Testis (tissue), 5 donors: ENCODE measurements at places on chromosomes 13 and 19. TPM values are rescaled to one million over a fixed set of nuclear protein-coding genes. Genes with fewer than 3 reads are reported as not detected.

GRCh38 chr13:73748404-73748803, 385.8 kb downstream of the KLF12 start:
- DNase-seq: no peak

- DNase-seq: peak; percentile 42
Observed at GRCh38 chr13:20901668-20902437, 693 bp downstream of the XPO4 start.

- DNase-seq: no peak
Observed at GRCh38 chr13:24180750-24181377, 20.3 kb downstream of the SPATA13 start.

DNA sequence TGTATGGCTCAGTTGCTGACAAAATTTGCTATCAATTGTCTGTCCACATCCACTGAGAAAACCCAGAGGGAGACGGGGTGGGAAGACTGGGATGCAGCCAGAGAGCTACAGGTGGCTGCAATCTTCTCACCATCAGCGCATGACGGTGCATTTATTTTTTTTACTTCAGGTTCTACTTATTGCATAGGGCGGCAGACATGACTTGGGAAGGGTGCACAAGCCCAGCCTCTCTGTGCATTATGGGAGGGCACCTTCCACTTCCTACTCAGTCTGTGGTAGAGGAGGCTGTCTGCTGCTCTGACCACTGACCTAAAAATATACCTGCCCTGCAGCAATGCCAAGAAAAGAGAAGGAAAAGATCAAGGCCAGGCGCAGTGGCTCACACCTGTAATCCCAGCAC, 73.1 kb downstream of the ABCC4 start:
- no peak for DNase-seq

DNA sequence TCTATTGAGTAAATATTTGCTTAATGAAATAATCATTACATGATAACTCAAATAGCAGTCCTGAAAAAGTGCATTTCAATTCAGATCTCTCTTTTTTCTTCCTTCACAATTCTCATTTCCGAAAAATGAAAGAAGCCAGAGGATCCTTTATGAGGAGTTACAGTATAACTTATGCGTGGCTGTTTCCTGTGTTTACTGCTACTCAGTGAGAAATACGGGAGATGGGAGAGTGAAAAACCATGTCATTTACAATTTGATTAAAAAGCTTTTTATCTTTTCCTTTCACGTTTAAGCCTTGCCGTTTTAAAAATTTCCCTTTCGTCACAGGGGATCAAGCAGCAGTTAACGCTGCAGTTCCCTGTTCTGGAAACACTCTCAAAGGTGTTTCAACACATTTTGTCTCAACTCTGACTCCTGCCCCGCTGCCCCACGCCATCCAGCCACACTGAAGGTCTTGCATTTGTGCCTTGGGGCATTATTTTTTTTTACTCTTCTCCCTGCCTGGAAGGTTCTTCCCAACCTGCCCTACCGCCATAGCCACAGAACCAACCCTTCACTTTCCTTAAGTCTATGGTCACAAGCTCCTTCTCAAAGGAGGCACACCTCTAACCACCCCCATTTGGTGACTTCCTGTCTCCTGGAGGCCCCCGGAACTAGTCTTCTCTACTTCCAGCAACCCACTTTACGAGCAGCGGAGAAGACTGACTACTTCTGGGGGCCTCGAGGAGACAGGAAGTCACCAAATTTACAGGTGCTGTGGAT, 17.0 kb downstream of the KL start:
- DNase-seq: peak; percentile 18

DNA sequence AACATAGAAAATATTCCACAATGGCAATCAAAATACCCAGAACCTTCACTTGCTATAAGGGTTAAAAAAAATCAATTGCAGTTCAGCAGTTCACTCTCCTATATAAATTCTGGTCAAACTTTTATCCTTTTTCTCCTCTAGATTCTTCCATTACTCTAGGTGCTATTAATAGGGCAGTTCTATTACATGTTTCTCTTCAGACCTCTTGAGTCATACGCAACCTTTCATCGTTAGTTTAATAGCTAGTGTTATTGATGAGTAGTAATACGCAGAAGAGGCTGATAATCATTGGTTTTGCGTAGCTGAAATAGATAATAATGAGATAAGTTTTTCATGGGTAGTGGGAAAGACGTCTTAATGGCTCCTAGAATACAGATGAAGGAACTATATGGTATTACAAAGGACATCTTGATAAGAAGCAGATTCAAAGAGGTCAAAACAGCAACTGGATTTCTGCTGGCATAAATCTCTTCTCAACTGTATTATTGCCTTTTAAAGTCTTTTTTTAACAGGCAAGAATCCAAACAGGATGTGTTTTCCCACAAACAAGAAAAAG, 118.3 kb upstream of the STARD13 start:
- DNase-seq: no peak

- no peak for DNase-seq
Observed at GRCh38 chr19:30351774-30352173, 20.4 kb upstream of the ZNF536 start.

- DNase-seq: no peak
Observed at GRCh38 chr13:64471916-64472315, 2758.2 kb downstream of the PCDH9 start.

DNA sequence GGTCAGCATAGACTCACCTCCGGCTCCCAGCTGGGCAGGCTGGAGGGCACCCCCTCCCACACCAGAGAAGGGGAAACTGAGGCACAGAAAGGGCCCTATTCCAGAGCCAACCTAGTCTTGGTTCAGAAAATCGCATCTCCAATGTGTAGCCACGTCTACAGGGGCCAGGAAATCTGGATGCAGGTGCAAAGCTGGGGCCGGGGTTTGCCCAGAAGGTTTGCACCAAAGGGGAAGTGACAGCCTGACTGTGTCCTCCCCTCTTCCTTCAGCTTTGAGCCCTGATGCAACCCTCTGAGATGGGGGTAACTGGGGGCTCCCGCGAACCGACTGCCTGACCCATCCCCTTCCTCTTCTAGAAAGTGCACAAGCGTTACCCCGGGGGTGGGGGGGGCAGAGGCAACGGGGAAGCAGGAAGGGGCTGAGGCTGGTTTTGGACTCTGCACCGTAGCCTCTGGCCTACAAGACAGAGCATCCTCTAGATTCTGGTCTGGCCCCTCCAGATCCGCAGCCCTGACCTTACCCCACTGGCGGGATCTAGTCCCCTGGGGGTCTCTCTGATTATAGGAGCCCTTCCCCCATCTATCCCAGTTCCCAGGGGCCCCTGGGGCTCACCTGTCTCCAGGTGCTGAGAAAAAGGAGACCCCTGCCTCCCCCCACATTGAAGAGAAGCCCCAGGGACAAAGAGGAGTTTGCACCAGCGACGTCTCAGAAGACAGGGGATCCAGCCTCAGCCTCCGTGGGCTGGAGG, 1.1 kb upstream of the ONECUT3 start:
- DNase-seq: no peak

DNA sequence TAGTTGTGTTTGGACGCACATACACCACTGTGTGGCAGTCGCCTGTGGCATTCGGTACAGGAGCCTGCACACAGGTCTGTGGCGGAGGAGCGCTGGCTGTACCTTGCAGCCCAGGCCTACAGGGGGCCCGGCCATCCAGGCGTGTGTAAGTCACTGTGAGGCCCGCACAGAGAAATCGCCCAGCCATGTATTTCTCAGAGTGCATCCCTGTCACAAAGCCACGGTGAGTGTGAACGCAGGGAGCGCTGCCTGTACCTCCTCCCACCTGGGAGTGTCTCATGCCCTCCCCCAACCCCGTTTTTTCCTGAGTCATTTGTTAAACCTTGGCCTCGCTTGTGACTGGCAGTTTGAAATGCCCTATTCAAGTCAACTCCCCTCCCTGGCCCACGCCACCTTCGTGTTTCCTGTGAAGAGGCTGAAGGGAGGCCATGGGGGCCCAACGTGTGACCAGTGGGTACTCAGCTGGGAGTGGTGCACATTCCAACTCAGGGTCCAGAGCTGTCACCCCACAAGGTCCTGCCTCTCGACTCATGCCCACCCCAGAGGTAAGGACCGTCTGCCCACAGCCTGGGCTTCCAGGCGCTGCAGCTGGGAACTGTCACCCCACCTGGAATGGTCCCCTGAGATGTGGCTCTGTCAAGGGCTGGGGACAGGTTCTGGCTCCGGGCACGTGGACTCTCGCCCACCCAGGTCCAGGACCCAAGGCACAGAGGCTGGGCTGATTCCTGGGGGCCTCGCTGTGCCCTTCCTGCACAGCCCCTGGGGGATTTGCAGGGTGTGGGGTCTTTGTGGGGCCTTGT, 11.6 kb upstream of the RASA3 start:
- DNase-seq: no peak

DNA sequence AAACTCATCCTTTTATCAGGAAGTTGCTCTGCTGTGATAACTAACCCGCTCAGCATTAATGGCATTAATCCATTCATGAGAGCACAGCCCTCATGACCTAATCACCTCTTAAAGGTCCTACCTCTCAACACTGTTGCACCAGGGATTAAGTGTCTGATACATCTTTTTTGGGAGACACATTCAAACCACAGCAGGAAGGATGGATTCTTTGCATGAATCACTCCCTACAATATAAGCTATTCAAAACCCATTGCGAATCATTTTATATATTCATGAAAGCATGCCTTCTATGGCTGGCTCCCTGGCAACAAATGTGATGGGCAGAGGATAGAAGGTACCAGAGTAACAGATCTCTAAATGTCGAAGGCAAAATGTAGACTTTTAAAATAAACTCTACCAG, 27.6 kb downstream of the ARL11 start:
- no peak for DNase-seq

DNA sequence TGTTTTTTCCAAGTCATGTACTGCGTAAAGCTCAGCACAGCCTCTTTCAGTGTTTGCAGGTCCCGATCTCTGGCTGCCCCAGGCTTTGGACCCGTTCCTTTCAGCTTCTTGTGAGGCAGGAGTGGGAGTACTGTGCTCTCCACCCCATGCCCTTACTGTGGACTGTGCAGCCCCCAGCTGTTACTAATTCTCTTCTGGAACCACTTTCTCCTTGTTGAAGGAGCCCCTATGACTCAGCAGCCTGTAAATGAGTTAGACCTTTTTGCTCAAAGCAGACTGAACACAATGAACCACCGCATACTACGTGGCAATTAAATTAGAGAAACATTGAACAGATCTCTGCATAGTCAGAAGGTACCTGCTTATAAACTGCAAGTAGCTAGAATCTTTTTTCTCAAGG, 39.0 kb downstream of the SERTM1 start:
- peak; percentile 30 for DNase-seq

- no peak for DNase-seq
Observed at GRCh38 chr19:40363069-40363468, 14.6 kb downstream of the PLD3 start.

GRCh38 chr13:33519561-33520467, 234.3 kb upstream of the STARD13 start:
- DNase-seq: no peak

GRCh38 chr13:73464758-73465616, 406.2 kb downstream of the KLF5 start:
- DNase-seq: no peak

DNA sequence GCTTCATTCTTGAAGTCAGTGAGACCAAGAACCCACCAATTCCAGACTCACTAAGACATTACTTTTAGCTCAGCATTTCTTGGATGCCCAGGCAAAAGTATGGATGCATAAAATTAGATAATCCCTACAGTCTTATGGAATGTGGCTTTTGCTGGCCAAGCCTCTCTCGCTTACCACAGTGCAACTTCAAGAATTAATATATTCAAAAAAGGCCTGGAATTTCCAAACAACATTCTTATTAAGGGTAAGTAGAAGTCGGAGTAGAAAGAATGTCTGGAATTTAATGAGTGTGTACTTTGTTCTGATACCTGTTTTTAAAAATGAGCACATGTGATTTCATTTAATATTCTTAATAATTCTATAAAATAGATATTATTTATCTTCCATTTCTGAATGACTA, 302.4 kb upstream of the TMTC4 start:
- no peak for DNase-seq

DNA sequence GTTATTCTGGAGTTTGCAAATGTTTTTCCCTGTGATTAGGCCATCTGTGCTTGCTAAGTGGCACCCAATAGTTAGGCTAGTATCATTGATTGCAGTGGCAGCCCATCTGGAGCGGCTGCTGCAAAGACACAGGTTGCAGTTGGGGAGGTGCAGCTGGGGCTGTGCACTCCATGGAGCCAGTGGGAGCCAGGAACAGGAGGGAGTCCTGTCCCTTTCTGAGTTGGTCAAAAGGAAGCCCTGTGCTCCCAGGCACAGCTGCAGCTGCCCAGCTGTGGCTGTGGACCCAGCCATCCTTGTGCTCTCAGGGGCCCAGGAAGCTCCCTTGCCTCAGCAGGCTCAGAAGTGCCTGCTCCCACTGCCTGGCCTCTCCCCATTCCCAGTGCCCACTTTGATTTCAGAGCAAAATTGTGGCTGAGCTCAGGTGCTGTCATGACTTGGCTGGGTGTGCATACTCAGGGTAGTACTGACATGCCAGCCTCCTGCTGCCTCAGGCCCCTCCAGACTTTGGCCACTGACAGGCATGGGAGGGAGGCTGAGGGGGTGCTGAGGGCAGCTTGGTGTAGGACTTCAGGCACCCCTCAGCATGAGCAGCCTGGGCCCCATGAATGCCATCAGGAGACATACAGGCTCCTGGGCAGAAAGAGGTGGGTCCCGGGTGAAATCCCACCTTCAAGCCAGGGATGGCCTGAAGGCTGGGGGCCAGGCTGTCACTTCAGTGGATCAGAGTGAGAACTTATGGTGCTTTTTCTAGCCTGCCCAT, 270.6 kb downstream of the PCDH20 start:
- DNase-seq: no peak

DNA sequence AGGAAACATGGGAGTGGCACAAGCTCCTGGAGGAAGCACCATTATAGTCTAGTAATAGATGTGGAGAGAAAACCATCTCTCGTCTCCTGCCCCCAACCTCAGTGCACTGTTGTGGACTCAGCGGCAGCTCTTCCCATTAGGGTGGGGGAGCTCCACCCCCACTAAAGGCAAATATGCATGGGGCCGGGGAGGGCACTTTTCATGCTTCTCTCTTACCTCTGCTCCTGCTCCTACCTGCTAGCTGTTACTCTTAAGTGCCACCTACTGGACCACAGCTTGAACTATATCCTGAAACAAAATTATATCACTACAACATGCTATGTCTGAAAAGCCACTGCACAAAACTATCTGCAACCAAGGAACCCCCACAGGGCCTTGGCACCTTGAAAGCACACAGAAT, 112.6 kb upstream of the DACH1 start:
- DNase-seq: no peak

DNA sequence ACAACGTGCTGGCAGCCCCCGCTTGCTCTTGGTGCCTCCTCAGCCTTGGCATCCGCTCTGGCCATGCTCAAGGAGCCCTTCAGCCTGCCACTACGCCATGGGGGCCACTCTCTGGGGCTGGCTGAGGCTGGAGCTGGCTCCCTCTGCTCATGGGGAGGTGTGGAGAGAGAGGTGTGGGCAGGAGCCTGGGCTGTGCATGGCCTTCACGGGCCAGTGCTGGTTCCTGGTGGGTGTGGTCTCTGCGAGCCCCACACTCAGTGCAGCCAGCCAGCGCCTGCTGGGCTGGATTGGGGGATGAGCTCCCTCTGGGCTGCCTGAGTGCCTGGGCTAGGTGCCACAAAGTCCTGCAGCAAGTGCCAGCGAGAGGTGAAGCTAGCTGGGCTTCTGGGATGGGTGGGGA, 1289.1 kb downstream of the OLFM4 start:
- no peak for DNase-seq

The PDE4A gene
- 20.1 TPM for total RNA-seq

The RASAL3 gene
- 1.4 TPM for total RNA-seq

The CBARP gene
- total RNA-seq: 5.2 TPM

The FXYD3 gene
- total RNA-seq: 2.6 TPM

The PGLYRP1 gene
- not detected for total RNA-seq

The ATP13A1 gene
- total RNA-seq: 292 TPM

The ZNF578 gene
- 23.1 TPM for total RNA-seq
